ENCODE measurements at places on chromosomes 5 and 9.

- no peak for DNase-seq
Measured at GRCh38 chr5:125409234-125409860, 662.9 kb upstream of the ZNF608 start.

DNA sequence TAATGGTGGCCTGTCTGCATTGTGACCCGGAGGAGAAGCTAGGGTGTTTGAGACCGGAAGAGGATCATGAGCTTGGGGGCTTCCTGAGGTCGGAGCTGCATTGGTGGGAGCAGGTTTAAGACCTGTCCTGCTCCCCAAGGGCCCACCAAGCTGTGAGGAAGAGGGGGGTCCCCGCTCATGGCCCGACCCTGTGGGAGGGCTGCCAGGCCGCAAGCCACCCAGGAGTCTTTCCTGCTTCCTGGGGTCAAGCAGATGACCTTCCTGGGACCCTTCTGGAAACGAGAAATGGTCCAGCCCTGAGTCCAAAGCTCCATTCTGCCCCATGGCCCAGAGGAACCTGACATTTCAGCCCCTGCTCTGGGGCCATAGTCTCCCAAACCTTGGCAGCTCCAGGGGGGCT is 61.5 kb upstream of the RNU6ATAC start:
- DNase-seq: no peak

GRCh38 chr5:143194206-143194605 is 209.3 kb downstream of the NR3C1 start:
- no peak for DNase-seq

GRCh38 chr9:26462751-26463150 is 429.9 kb downstream of the CAAP1 start:
- DNase-seq: no peak

DNA sequence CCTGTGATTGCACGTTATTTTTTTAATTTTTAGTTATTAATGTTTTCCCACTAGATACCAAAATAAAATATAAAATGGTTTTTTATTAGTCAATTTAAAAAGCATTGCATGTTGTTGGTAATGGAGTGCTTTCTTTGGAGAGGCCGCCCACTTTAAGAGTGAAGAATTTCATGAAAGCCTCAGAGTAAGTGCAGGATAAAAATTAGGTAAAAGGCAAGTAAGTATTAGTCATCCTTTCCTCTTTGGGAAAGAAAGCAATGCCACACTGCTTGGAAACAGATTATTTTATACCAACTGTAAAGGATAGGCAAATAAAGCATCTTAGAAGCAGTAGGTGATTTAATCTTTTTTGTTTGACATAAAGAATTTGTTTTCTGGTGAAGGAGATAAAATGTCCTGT is 62.9 kb downstream of the HSD17B4 start:
- DNase-seq: no peak

- no peak for DNase-seq
Measured at GRCh38 chr9:84177407-84177806, 163.2 kb downstream of the SLC28A3 start.

GRCh38 chr9:1300941-1301340 is 250.8 kb downstream of the DMRT2 start:
- DNase-seq: no peak

- DNase-seq: no peak
Measured at GRCh38 chr5:160667160-160667559, 184.9 kb downstream of the ATP10B start.
